Activated CD4-positive, CD25-positive, alpha-beta regulatory T cell treated with anti-CD3 and anti-CD28 coated beads, Interleukin-2, amount 50 U/mL, for 24 hours (primary cell): ENCODE measurements at places on chromosomes 16 and 17.

- ATAC-seq: no peak
Observed at GRCh38 chr17:78125138-78125913, 3.2 kb downstream of the TMC6 start.

GRCh38 chr17:81405411-81405872 is 10.2 kb downstream of the BAHCC1 start:
- ATAC-seq: no peak

DNA sequence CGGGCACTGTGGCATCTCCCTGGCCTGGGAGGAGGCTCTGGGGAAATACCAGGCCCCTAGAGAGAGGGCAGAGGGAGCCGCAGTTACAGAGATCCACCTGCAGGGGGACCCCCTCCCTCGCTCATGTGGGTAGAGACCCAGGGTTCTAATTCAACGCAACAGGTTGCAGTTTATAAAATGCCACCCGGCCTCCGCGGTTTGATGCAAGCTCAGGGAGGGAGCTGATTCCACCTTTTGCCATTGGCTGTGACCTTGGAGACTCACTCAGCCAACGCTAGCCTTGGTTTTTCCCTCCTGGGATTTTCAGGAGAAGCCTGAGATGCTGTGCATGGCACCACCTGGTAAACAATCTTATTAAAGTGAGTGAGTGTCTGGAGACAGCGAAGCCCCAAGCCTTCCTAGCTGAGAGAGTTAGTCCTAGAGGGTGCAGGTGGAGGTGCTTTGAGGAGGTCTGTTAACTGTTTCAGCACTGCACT is 12.1 kb downstream of the TTLL6 start:
- ATAC-seq: peak; percentile 88

GRCh38 chr17:80740141-80740540 is 195.5 kb downstream of the RPTOR start:
- ATAC-seq: no peak

- no peak for ATAC-seq
Observed at GRCh38 chr17:58593123-58593522, 78.7 kb upstream of the MTMR4 start.

DNA sequence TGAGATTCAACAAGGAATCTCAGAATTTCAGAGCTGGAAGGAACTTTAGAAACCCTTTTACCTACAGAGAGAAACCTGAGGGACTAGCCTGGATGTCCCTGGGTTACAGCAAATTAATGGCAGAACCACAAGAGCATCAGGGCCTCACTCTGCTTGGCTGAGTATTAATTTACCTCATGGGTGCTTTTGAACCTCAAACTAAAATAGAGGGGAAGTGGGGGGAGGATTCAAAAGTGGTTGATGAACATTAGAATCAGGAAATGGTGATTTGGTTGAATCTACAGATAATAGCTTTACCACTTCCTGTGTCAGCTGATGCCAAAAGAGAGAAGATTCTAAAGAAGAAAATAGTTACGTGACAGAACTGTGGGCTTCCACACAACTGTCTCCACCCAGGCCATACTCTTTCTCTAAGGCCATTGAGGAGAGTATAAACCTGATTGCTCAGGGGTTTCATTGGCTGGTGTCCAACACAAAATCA is 11.3 kb upstream of the SKAP1 start:
- peak; percentile 80 for ATAC-seq

GRCh38 chr16:24815021-24815420 is 30.7 kb upstream of the SLC5A11 start:
- ATAC-seq: no peak

DNA sequence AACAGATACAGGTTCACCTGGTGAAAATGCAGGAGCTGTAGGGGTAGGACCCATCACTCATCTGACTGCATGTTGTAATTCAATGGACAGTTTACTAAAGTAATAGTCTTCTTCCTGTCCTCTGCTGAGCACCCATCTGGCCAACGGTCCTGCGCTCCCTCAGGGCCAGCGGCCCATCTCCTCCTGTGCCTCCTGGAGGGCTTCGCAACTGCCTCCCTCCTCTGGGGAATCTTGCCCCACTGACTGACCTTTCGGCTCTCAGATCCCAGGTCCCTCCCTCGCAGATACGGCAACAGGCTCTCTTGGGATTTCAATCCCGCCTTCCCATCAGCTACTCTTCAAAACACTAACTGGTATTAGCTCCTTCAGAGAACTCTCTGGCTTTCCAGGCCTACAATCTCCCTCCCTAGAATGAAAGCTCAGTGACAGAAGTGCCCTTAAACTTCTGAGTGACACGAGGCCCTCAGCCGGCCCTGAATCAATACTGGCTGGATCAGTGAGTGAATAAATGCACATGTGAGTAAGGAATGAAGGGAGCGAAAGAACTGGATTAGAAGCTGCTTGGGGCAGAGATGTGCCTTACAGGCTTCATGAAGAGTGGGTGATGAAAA is 1.3 kb downstream of the PEMT start:
- no peak for ATAC-seq

DNA sequence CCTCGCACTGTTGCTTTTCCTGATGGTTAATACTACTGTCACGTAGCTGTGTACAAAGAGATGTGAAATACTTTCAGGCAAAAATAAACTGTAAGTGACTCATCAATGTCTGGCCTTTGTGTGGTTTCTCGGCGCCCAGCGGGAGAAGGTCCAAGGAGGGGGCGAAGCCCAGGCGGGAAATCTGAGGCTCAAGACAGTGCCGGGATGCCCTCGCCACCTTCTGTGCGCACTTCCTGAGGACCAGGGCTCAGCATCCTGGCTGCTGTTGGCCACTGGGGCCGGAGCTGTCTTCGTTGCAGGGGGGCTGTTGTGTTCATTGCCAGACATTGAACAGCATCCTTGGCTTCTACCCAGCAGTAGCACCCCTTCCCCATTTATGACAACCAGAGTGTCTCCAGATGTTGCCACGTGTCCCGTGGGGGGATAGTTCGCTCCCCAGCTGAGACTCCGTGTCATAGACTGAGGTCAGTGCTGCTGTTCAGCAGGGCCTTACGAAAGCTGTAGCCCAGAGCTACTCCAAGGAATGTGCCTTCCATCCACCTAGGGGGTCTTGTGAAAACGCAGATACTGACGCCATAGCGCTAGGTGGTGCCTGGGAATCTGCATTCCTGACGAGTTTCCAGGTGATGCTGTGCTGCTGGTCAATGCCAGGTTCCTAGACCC is 67.3 kb upstream of the PLCG2 start:
- ATAC-seq: no peak

DNA sequence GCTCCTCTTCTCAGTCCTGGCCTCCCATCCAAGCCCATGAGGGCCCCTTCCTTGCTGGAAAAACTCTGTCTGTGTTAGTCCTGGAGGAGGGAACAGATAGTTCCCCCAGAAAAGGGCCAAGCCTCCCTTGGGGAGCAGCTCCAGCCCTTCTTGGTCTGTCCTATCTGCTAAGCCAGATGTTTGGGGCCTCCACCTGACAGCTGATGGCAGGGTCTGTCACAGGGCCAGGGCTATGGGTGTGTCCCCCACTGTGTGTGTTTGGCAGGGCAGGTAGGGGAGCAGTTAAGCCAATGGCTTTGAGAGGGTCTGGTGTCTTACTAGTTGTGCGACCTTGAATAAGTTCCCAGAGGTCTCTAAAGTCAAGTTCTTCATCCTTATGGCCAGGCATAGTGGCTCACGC is 13.6 kb upstream of the SLC4A1 start:
- no peak for ATAC-seq

- no peak for ATAC-seq
Observed at GRCh38 chr17:73940511-73940910, 263.0 kb upstream of the RPL38 start.

DNA sequence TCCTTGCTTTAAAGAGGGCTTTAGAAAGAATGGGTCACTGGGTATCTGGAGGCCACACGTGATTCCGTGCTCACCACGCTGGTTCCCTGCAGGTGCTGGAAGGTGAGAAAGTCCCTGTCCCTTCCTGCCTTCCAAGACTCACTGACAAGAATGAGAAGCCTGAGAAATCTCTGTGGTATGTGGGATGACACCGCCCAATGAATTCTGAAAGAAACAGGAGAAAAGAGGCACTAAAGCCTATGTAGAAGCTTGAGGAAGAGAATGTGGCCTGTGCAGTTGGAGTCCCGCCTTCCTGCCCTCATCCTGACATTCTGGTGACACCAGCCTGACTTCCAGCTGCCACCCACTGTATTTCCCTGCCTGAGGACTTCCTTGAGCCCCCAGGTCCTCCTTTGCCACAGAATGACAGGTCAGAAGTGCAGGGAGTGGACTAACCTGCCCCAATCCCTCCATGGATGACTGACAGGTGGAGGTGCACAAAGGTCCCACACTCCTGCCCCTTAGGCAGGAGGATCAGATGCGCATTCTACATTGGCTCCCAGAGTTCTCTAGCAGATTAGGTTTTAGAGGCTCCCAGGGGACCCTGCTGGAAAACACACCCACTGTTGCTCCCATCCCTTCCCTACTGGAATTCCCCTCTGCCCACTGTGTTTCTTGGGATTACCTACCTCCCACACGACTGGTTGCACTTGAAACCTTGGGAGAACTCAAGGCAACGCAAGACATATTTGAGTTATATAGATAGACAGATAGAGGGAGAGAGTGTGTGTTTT is 38.6 kb upstream of the TENT4B start:
- ATAC-seq: no peak

- ATAC-seq: no peak
Observed at GRCh38 chr16:9898555-9898954, 283.7 kb downstream of the GRIN2A start.

- no peak for ATAC-seq
Observed at GRCh38 chr16:26601335-26601734, 465.4 kb upstream of the C16orf82 start.

DNA sequence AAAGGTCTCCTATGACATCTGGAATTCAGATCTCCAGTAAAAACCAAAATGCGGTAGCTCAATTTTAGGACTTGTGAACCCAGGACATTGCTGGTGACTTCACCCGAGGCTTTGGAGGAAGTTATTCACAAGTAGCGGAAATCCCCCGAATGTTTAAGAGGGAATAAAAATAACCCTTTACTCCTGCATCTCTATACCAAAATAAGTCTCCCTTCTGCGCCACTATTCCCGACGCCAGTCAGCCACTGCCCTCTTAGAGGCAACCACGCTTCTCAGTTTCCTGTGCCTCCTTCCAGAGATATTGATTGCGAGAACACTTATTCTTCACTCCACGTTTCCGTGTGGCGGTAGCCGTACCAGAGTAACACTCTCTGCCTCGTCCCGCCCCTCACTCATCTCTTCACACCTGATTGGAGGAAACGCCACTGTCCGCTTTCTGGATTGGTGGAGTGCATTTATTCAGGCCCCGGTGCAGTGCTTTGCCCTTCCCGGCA is 27.4 kb downstream of the EMP2 start:
- peak; percentile 96 for ATAC-seq

DNA sequence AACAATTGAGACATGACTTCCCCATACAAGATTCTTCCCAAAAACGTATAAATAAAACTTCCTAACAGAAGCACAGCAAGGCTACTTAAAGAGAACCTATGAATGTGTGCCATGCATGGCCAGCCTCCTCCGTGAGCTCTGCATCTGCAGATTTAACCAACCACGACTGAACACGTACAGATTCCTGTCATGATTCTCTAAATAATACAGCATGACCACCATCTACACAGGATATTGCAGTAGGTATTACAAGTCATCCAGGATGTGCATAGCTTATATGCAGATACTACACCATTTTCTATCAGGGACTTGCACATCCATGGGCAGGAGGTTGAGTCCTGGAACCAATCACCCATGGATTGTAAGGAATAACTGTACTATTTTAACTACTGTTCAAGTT is 1.4 kb upstream of the QRICH2 start:
- no peak for ATAC-seq

DNA sequence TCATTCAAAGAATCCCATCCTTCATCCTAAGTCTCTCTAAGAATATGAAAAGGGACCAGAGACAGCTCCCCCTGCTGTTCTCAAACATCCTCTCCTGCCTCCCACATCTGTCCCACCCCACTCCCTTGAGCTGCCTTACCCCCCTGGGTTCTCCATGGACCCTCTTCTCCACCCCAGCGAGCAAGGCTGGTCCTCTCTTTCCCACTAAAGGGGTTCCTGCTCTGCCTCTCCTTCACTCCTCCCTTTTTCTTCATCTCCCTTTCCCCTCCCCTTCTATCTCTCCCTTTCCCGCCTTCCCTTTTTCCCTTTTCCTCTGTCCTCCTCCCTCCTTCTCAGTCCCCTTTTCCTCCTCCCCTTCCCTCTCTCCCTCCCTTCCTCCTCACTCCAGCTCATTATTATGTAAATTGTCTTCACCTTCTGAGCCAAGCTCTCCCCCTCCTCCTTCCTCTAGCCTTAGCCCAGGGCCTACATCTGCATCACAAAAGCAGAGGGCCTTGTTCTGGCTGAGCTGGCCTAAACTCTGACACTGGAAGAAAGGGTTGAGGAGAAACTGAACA is 90.0 kb downstream of the GNAO1 start:
- ATAC-seq: no peak

DNA sequence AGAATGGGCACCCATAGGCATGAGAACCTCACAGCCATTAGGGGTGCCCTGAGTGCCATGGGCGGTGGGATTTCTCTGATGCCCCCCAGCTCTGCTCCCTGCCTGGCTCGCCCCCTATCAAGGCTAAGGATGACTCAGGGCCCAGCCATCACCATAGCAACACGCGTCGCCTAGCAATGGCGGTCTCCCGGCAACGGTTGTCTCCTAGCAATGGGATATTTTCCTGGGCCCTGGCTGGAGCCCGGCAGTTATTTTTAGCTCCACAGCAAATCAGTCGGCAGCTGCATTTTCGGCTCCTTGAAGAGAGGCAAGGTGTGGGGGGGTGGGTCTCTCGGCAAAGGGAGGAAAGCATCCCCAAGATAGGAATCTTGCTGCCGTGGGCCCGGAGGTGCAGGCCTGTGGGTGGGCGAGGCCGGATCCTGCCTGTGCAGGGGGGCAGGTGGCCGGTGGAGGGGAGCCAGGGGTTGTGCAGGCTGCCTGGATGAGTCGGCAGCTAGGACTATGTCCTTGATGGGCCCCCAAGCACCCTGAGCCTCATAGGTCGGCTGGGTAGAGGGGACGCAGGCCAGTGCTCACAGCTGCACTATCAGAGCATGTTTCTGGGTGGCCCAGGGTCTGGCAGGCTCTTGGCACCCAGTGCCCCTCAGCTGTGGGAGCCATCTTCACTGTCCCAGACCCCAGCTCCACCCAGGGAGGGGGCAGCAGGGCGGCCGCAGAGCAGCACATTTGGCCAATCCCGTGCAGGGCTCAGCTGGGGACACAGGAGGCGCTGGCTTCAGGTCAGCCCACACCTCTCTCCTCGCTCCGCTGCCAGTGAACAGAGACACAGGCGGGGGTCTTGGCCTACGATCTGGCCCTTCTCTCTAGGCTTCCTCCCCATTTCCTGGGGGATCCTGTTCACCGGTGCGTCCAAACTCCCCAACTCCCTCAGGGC is 4.2 kb upstream of the FBXL16 start:
- no peak for ATAC-seq

GRCh38 chr17:50094243-50094752 is 853 bp upstream of the PDK2 start:
- peak; percentile 46 for ATAC-seq
